ENCODE measurements at places on chromosomes 5 and 9. TPM values are rescaled to one million over a fixed set of nuclear protein-coding genes. Genes with fewer than 3 reads are reported as not detected.

PSD2 gene
- total RNA-seq: not detected

SHC3 gene
- total RNA-seq: not detected

TRMT10B gene
- 12.9 TPM for total RNA-seq

GRCh38 chr5:140172483-140172882, 2.5 kb upstream of the CYSTM1 start:
- no peak for DNase-seq
- no peak overlapping the region for H3K4me3 ChIP-seq
- H3K36me3 ChIP-seq: no peaks in the 10 kb centered on the region
- H3K27me3 ChIP-seq: peaks cover 19% of the 10 kb centered on the region

DNA sequence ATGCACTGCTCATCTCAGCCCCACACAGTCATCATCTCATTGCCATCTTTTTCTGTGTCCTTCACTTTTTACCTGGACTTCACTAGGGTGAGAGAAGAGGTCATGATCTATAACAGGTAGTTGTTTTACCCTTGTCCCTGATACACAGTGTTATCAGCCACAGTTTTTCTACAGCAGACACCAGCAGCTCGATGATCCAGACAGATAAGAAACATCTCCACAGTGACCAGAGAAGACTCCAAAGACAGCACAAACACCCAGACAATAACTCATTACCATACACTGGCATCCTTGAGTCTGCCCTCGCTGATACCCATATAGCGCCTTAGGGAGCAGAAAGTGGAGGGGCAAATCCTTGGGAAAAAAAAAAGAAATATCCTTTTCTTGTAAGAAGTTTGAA, 194.1 kb downstream of the DTWD2 start:
- no peaks in the 10 kb centered on the region for H3K36me3 ChIP-seq
- H3K4me1 ChIP-seq: no peaks in the 10 kb centered on the region
- no peak for DNase-seq

Data from activated CD8-positive, alpha-beta T cell treated with anti-CD3 and anti-CD28 coated beads, Interleukin-2, amount 10 ng/mL, durations not matched to agents 7 days and 5 days (primary cell).